Activated T-helper 9 cell treated with anti-CD3 and anti-CD28 coated beads, Interleukin-2, amount 50 U/mL, for 16 hours (primary cell): ENCODE measurements at places on chromosomes 6 and 20.

DNA sequence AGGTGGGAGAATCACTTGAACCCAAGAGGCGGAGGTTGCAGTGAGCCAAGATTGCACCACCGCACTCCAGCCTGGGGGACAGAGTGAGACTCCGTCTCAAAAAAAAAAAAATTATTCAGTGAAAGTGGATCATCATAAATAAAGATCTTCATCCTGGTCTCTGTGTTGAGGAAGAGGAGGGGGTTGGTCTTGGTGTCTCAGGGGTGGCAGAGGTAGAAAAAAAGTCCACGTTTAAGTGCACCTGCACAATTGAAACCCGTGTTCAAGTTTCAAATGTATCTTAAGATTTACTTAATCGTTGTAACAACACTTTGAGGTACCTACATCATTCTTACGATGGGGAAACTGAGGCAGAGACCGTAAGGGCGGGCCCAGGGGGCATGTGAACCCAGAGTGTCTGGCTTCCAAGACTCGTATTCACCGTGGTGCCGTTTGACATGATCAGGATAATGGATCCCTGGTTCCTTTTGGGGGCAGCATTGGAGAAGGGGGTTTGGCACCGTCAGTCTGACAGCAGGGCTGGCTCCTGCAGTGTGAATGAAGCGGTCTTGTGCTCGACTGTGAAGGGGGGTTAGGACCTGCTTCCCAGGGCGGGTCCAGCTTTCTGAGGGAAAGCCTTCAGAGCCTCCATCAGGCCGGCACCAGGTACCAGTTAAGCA is 32.9 kb upstream of the ID1 start:
- DNase-seq, result no peak

DNA sequence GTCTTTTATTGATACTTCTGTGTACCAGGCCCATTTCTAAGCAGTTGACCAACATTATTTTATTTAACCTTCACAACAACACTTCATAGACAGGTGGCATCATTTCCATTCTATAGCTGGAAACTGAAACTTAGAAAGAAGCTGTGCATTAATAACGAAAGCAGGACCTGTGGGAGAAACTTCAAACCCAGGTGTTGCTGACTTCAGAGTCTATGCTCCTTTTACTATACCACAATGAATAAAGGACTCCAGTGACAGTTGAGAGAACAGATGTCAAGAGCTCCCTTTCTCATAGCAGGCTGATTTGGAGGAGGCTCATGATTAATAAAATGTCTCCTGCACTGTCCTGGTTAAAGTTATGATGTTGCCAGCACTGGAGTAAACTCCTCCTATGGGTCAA is 56.6 kb upstream of the POU3F2 start:
- no peak for DNase-seq

DNA sequence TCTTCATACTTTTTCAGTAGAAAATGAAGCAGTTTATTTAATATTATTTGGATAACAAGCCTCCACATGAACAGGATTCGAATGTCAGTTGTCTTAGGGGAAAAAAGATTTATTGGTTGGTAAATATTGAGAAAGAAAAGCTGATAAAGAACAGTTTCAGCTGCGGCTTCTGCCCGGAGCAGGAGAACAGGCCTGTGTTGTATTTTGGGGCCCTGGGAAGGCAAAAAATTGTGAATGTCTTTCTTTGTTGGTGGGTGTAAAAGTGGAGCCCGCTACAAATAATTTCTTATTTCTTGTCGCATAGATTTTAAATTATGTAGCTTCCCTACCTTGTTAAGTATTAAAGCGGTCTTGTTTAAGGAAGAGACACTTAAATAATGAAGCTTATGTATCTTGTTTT is 90.5 kb upstream of the PAX1 start:
- DNase-seq, result no peak

GRCh38 chr6:34570066-34570833 is 14.1 kb upstream of the SPDEF start:
- no peak for DNase-seq

- no peak for DNase-seq
Measured at GRCh38 chr20:2451422-2451821, 19.2 kb downstream of the SNRPB start.

GRCh38 chr6:149844480-149844879 is 19.7 kb downstream of the LRP11 start:
- no peak for DNase-seq

GRCh38 chr6:28115799-28116198 is 8.6 kb upstream of the ZSCAN16 start:
- DNase-seq, result no peak

GRCh38 chr6:47335466-47335865 is 25.8 kb upstream of the TNFRSF21 start:
- no peak for DNase-seq

DNA sequence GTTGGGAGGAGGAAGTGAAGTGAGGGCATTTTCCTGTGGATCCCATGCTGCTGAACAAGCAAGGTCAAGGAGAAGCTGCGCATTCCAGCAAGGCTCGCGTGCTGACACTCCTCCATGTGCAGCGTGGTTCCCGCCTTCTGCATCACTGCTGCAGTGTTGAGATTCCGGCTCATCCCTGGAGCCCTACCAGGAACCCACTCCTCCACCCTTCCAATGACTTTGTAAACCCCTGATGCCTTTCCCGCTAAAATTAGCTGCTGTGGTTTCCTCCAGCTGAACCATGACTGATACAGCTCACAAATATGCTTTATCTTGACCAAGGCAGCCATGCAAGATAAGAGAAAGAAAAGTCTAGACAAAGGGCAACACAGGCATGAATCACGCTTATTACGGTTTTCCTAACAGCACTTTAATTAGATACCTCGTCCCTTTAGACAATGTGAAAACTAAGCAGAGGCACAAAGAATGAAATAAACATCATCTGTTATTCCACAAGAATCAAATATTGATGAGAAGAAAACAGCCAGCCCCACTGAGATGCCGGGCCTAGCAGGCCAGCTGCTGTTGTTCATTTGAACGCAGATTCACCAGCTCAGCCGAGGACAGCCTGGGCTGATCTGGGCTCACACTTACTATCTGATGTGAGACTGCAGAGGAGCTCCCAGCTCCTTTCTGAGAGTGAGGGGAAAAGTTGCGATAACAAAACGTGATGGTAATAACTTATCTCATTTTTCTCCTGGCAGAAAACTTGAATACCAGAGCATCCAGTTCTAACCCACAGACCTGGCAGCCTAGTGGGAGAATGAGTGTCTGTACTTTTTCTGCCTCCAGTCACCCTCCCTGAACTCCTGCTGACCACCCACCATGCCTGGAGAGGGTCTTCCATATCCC is 14.2 kb upstream of the BNIP5 start:
- DNase-seq, result no peak

- no peak for DNase-seq
Measured at GRCh38 chr6:108166664-108167448, 1.0 kb downstream of the NR2E1 start.

GRCh38 chr6:56677559-56677958 is 34.9 kb upstream of the DST start:
- DNase-seq, result no peak

- DNase-seq, result no peak
Measured at GRCh38 chr6:167030222-167031072, 31.2 kb downstream of the CEP43 start.

DNA sequence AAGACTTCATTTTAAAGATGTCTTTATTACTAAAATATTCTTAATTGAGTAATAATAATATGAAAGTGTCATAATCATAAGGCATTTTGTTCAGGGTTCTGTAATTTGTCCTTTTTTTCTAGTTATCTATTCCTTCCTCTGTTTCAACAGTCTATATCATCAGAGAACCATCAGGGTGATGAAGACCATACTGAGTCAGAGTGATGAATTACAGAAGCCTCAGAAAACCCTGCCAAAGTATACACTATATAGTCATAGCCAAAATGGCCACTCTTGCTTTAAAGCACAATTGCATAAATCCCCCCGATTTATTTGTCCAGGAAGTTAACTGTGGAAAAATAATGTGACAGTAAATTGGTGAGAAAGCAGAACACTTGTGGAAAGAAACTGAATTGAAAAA is 735.0 kb downstream of the EPHA7 start:
- DNase-seq, result no peak

DNA sequence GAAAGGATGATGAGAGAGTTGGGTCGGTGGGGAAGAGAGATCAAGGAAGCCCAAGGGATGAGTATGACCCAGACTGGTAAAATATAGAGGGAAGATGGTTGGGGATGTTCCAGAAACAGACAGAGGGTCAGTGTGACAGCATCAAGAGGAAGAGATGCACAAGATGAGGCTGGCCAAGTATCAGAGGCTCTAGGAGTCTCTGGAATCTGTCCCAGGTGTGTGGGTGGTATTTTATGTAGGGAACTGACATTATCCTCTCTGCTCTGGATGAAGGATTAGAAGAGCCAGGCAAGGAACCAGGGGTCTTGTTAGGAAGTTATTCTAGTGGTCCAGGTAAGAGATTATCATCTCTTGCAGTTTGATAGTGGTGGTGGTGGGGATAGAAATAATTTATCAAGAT is 3.6 kb downstream of the PAK5 start:
- DNase-seq, result no peak

- no peak for DNase-seq
Measured at GRCh38 chr6:54993948-54994347, 147.4 kb downstream of the FAM83B start.

- DNase-seq, result no peak
Measured at GRCh38 chr6:6654599-6655575, 66.4 kb downstream of the LY86 start.

DNA sequence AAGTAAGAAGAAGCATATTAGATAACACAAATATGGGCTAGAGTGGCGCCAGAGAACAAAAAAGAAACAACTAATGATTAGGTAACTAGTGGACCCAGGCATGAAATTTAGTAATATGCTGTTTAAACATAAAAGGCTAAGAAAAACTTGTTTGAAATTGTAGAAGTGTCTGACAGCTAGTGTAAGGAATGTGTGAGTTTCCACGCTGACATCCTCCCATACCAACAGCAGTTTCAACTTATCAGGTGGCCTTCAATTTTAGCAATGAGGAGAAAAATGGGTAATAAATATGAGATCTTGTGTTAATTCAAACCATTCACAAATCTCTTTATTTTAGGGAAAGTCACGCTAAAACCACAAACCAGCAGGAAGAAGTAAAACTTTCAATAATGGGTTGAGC is 440.2 kb upstream of the FLRT3 start:
- DNase-seq, result no peak

DNA sequence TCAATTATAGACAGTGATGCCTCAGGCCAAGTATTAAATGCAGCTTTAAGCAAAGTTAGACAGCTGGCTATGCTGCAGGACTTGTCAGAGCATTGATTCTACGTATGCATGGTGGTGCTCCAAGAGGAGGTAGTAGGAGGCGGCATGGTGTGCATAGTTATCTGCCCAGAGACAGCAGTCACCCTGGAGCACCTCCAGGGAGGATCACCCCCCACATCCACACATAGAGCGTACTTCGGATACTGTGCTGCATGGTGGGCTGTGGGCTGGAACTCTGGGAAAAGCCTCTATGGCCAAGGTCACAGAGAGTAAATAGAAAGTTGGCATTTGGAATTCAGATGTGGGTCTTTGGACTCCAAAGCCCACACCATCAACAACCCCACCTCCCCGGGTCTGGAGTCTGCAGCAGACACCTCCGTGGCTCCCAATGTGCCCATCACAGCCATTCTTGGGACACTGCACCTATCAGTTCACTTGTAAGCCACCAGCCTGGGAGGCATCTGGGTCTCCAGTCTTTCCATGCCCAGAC is 64.5 kb upstream of the STX16 start:
- no peak for DNase-seq

DNA sequence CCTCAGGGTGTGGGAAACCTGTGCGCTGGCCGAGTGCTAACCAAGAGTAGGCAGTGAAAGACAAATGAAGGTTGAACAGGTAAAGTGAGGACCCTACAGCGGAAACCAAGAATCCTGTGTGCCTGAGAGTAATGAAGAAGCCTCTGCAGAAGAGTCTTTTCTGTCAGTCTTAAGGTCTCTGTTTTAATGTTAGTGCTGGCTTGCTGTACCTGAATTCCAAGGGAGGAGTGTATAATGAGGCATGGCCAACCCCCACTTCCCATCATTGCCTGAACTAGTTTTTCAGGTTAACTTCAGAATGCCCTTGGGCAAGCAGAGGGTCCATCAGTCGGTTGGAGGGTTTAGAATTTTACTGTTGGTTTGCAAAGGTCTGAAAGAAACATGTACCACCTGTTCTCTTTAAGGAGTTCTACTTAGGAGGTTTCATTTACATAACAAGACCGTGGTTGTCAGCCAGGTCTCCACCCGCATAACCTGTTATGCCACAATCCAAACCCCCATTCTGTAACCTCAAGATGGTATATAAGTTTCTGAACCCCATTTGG is 589 bp upstream of the PDCD2 start:
- DNase-seq, result no peak

GRCh38 chr6:170160628-170161611 is 130.0 kb downstream of the DLL1 start:
- no peak for DNase-seq
